Stimulated activated CD8-positive, alpha-beta memory T cell treated with anti-CD3 and anti-CD28 coated beads, Interleukin-2, amount 100 ng/mL, for 48 hours (primary cell): ENCODE measurements at places on chromosomes 6 and 20.

DNA sequence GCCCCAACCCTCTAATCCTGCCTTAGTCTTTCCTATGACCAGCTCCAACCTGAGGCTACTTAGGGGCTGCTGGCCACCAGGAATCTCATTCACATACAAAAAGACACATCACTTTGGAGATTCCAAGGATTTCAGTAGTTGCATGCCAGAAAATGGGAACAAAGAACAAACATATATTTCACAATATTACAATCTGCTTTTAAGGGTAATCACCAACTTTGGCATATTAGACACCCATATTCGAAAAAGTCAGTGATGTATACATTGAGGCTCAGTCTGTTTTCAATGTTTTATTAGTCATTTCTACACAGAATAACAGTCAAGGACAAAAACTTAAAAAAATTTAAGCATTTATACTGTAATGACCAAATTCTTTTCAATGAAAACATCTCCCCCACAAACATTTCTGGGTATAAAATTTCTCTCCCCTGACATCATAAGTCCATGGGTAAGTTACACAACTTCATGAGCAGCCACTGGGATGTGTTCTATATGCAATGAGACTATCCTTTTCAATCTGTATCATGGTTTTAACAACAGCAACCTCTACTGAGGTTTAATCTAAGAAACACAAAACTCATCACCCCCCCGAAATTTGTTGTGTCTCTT lies 103.5 kb downstream of the MAP7 start:
- DNase-seq = no peak

DNA sequence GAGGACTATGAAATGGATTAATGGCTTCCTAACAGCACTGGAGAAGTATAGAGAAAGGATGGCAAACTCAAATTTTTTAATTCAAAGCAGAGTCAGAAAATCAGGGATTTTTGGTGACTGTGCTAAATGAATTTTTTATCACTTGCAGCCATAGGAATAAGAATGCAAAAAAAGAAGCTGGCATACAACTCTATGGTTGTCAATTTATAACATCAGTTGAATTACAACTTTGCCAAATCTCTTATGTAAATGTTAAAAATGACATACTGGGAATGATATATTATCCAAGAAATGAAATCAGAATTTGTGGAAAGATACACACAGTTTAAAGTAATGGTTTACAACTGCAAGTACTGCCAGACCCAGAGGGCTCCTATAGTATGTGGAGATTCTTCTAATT lies 106.5 kb downstream of the HTR1B start:
- DNase-seq = no peak

GRCh38 chr20:46351357-46352058 lies 43.2 kb upstream of the CDH22 start:
- no peak for DNase-seq

DNA sequence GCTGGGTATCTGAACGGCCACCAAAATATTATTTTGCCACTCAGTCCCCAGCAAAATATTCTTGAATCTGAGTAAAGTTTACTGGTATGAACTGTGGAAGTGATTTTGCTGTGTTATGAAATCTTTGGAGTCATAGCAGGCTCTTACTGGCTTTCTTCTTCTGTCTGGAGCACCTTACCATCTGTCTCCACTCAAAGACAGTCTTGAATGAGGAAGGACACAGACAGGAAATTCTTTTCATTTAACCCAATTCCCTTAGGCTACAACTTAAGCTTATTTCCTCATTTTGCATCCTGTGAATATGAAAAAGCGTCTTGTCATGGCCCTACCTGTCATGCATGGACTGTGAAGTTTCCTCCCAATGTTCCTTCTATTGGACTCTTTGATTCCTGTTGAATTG lies 24.7 kb downstream of the FNDC1 start:
- no peak for DNase-seq
